ENCODE measurements at places on chromosomes 5 and 9.

- no peak for DNase-seq
These were observed 95.7 kb downstream of the ANKH start for GRCh38 chr5:14775857-14776256.

GRCh38 chr9:76445976-76446375, 13.0 kb upstream of the GCNT1 start:
- no peak for DNase-seq

DNA sequence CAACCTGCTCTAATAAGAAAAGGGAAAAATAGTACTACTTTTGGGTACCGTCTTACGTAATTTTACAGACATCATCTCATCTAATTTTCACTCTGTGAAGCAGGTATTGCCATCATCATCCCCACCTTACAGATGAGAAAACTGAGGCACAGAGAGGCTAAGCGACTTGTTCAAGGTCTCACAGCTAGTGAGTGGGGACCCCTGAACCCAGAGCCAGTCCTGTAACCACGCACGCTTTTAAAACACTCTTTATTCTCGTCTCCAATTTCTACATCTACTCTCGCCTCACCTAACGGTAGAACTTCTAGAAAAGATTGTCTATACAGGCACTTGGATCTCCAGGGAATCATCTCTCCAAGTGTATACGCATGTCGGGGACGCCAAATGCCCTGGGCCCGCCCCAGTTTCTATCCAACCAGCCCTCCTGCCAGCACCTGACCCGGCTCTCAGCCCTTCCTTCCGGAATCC, 1.5 kb upstream of the TRAF1 start:
- DNase-seq: no peak

- no peak for DNase-seq
These were observed 191.2 kb downstream of the PIK3R1 start for GRCh38 chr5:68406767-68407241.

- DNase-seq: no peak
These were observed 248.6 kb downstream of the RFX3 start for GRCh38 chr9:3277200-3277599.

DNA sequence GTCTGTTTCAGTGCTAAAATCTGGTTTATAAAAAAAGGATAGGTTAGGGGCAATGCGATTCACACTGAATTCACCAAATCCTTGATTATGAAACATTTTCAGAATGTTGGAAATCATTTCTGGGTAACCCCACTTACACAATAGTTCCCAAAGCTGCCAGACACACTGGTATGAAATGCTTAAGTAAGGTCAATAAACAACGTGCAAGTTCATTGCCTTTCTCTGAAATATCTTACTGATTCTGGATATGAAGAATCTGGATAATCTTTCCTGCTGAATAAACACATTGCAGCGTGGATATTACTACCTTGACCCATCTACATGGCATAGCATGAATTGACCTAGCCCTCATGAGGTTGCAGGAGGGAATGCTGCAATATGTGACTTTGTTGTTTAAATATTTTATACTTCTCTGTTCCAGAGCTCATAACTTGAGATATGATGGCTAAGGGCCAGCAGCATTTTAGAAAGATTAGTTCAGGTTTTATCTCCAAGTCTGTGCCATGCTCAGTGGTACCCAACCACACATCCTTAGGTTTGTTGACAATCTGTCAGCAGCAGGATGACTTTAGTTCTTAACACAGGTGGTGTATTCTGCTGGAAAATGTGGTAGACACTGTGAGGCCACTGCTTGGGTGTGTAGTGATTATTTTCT, 121.0 kb downstream of the NREP start:
- no peak for DNase-seq

- DNase-seq: no peak
These were observed 97.2 kb upstream of the NREP start for GRCh38 chr5:111854186-111854585.
